ENCODE measurements at places on chromosomes 2 and 18.

DNA sequence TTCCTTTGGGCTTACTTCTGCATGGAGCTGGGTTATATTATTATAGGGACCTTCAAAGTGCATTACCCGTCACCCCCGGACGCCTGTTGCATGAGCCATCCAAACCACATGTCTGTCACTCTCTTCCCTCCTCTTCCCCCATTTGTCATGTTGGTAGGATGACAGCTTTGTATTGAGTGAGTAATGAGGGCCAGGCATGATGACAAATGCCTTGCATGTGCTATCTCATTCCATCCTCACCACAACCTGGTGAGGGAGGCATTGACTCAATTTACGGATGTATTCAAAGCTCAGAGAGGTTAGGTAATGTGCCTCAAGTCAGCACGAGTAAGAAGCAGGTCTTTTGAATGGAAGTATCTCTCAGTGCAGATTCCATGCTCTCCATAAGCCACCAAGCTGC, 510.5 kb upstream of the TNP1 start:
- DNase-seq, result no peak

- DNase-seq, result no peak
Observed at GRCh38 chr2:98445177-98445682, 572 bp downstream of the INPP4A start.

GRCh38 chr2:8498994-8499393, 182.9 kb upstream of the ID2 start:
- no peak for DNase-seq

DNA sequence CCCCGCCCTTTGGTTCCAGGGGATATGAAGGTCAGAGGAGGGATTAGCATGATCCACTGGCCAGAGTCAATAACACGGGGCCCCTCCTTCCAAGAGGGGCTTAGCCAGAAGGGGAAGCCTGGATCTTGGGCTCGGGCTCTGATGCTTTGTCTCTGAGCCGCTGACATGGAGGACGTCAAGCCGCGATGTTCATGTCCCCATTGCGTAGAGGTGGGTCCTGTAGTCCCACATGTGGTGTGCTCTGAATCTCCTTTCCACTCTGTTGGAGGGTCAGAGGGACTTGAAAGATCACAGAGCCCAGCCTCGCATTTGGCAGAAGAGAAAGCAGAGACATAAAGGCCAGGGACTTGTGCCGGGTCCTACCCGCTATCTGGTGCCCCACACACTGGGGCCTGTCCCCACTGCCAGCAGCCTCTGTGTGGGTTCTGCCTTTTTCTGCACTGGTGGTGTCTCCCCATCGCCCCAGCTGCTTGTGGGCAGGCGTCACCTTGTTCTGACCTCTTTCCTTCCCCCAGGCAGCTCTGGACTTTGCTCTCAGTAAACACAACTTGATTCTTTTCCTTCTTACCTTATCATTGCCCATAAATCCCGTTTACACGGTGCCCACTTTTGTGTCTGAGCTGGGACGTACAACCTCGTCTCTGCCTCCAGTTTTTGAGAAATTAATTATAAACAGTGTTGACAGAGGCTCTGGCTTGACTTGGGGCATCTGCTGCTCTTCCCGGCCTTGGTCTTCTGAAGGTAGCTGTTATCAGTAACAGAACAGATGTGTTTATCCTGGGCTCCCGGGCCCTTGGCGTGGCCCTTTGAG, 48.8 kb downstream of the SH3BP4 start:
- no peak for DNase-seq

- DNase-seq, result no peak
Observed at GRCh38 chr2:23526114-23526513, 141.1 kb downstream of the KLHL29 start.

GRCh38 chr2:74092275-74092674, 55.4 kb downstream of the BOLA3 start:
- DNase-seq, result no peak

- DNase-seq, result no peak
Observed at GRCh38 chr2:101265893-101266499, 13.3 kb downstream of the CNOT11 start.

- no peak for DNase-seq
Observed at GRCh38 chr2:148022351-148022750, 1.5 kb downstream of the MBD5 start.

DNA sequence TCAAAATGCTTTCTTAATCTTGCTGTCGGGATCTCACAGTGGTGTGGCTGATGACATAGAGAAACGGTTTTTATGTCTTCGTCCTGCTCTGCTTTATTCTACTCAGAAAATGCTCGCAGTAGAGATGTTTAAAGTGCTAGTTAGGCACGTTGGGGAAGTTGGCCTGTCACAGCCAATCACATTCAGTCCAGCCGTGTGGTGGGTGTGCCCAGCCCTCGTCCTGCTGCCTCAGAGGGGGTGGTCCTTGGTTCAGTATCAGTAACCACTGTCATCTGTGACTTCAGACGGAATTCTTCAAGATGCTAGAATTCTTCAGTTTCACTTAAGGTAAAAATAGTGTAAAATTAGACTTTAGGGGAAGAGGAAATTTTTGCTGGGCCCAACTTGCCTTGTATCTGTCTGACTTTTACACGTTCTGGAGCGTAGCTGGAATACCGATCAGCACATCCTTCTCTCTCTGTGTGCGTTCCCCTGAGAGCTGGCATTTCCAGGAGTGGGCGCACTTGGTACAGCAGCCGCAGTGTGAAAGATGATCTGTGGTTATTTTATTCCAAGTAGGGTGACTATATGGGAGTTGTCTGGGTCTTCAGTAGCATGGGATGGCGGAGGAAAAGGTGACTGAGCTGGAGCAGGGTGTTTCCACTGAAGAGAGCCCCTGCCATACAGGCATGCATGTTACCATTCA, 18.5 kb downstream of the TRAF3IP1 start:
- DNase-seq, result no peak

GRCh38 chr18:68275616-68276015, 439.3 kb downstream of the TMX3 start:
- no peak for DNase-seq

Data from NCI-H748 treated with DMSO at 0.1 percent for 48 hours (cell line).